ENCODE measurements at places on chromosomes 7 and 10. TPM values are rescaled to one million over a fixed set of nuclear protein-coding genes. Genes with fewer than 3 reads are reported as not detected.

DNA sequence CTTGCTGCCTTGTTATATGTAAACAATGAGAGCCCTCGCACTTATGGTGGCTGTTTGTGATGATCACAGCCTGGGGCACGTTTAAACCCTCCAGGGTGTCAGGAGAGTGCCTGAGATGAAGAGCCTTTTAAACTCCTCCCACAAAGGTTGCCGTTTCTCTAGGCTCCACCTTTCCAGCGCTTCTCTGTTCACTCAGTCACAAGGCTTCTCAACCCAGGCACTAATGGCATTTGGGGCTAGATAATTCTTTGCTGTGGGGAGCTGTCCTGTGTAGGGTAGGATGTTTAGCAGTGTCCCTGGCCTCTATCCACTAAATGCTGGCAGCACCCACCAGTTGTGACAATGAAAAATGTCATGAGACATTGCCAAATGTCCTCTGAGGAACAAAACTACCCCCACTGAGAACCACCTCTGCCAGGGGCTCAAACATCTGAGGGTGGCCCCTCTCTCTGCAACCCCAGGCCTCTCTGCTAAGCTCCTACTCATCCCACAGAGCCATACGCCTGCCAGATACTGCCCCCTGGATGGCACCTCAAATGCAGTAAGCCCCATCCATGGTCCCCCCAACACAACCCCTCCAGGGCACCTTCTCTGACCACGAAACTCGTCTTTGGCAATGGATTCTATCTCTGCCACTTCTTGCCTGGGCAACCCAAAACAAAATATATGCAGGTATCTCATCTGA lies 144.3 kb upstream of the ZMIZ1 start:
- no peak for DNase-seq

- no peak for DNase-seq
Observed at GRCh38 chr7:21507627-21508343, 35.1 kb upstream of the DNAH11 start.

- no peak for DNase-seq
Observed at GRCh38 chr10:88392222-88392621, 190.9 kb downstream of the RNLS start.

- no peak for DNase-seq
Observed at GRCh38 chr7:31875424-31875823, 188.4 kb downstream of the PPP1R17 start.

GRCh38 chr10:94214481-94214893 lies 148.3 kb downstream of the NOC3L start:
- DNase-seq: no peak

GRCh38 chr10:75098902-75099673 lies 12.4 kb upstream of the SAMD8 start:
- DNase-seq: no peak

DNA sequence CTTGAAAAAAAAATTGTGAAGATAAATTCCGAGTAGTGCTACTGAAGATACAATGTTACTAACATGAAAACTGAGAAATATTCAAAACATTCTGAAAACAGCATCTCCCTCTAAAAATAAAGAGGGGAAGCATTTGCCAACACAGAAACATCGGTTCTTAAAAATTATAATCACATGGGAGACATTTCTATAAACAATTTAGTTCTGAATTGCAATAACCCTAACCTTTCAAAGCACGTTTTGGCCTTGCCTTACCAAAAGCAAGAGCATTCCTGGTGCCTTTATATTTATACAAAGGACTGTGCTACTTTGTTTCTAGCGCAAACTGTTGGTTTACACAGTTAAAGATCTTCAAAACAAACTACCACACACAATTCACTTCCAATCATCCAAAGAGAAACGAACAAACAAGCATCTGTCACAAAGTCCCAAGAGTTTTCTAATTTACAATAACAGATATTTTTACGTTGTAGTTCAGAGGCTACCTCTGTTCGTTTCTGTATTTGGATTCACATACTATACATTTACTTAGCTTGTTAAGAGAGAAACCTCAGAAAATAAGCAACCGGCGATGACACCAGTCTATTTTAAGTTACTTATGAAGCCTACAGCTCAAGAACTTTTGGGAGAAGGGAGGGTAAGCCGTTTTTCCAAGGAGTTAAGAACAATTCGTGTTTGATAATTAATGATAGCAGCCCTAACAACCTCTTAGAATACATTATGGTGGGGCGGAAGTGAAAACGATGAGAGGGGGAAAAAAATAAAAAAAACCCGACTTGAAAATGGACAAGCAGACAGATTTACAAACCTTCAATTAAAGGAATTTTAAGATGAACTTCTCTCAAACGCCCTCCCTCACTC lies 1.3 kb downstream of the ABI1 start:
- DNase-seq: no peak

GRCh38 chr7:157674027-157674714 lies 337.4 kb downstream of the DNAJB6 start:
- no peak for DNase-seq

DNA sequence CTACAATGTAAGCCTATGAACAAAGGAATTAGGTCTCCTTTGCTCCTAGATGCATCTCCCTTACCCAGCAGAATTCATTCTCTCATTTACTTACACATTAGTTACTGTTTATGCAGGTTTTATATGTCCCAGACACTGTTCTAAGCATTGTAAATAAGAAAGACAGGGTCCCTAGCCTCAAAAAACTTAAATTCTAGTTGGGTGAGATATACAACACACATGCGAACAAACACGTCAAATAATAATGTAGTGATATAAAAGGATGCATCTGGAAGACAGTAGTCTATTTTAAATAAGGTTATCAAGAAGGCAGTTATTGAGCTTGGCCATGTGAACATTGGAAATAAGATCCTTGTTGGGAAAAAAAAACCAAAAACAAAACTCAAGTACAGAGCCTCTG lies 479.7 kb downstream of the DNAJB9 start:
- no peak for DNase-seq

DNA sequence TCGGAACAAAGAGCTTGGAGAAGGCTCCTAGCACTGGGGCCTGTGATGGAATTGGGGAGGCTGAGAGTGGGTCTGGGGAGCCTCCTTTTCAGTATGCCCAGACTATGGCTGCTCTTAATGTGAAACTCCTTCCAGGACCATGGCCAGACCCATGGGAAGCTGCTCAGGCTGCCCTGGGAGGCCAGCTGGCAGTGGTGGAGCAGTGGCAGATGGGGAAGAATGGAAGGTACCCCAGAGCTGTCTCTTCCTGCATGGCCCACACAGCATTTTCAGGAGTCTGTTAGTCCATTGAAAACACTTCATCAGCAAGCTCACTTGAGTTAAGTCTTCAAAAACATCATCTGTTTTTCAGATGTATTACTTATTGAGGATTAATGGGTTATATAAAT lies 18.5 kb downstream of the NACAD start:
- DNase-seq: no peak

The ATOH7 gene
- not detected for total RNA-seq

The TCAF2 gene
- 1.9 TPM for total RNA-seq

The GIMAP4 gene
- total RNA-seq: 135 TPM

The ZNF862 gene
- 11.6 TPM for total RNA-seq

The ACBD7 gene
- total RNA-seq: not detected

The GIMAP5 gene
- 17.0 TPM for total RNA-seq

The DPP6 gene
- total RNA-seq: 1.7 TPM
